Stimulated activated CD8-positive, alpha-beta memory T cell treated with anti-CD3 and anti-CD28 coated beads, Interleukin-7, amount 100 ng/mL, for 24 hours (primary cell): ENCODE measurements at places on chromosomes 6 and 20.

GRCh38 chr6:11121851-11122250 is 10.3 kb upstream of the ERVFRD-1 start:
- DNase-seq = no peak

DNA sequence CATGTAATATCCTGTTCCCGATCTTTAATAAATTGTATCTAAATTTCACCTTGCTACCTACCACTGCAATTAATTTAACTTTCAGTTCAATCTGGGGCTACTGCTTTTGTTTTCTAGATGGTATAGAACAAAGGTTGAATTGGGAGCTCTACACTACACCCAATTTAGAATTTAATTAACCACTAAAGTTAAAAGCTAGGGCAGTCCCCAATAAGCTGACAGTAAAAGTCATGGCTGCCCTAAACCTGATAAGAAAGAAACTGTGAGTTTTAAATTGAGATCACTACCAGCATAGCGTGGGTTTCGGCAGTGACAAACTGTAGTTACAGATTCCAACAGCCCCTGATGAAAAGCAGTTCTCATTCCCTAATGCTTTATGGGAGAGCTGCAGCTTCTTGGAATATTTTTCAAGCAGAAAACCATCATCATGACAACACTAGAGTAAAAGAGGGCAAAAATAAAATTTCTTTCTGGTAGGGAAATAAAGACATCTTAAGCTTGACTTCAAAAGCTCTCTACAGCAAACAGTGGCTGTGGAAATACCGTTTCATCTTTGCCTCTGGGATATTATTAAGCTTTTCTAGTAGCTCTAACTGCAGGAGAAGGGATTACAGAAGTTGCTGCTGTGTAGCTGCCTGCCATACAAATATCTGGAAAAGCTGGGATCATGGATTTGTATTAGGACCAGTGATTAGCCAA is 1372.1 kb downstream of the EPHA7 start:
- no peak for DNase-seq

DNA sequence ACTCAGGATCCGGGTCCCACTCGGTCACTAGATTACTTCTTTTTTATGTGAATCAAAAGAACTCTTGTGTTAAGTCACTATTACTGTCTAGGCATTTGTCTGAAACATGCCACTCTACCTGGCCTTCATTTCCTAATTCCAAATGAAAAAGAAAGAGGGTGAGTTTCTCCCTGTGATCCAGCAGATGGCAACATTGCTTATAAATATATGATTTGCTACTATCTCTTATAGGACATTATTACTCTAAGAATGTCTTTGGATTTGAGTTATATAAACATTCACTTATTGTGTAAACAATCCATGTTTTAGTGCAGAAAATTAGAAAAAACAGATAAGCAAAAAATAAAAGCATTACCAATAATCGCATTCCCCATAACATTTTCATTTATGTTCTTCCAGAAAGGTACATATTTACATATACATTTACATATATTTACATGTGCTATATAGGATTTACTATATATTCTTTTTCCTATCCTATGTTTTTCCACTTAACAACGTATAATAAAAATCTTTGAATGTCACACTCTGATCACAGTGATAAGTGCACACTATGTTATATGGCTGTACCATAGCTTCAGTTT is 66.9 kb downstream of the FAXC start:
- no peak for DNase-seq

DNA sequence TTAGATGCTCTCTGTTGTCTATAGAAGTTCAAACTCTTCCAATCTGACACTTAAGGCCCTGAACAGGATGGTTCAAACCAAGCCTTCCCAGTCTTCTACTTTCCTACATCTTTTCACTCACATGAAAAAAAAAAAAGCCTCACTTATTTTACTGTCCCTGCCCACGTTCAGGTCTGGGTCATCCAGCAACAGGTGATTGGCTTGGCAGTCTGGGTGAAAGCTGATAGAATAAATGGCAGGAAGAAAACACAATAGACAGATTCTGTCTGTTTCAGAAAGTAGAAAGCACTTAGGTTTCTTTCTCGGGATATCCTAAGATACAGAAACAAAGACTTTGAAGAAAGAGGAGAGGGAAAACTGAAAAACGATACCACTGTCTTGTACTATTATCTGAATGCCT is 61.8 kb upstream of the HSF2 start:
- DNase-seq = no peak

DNA sequence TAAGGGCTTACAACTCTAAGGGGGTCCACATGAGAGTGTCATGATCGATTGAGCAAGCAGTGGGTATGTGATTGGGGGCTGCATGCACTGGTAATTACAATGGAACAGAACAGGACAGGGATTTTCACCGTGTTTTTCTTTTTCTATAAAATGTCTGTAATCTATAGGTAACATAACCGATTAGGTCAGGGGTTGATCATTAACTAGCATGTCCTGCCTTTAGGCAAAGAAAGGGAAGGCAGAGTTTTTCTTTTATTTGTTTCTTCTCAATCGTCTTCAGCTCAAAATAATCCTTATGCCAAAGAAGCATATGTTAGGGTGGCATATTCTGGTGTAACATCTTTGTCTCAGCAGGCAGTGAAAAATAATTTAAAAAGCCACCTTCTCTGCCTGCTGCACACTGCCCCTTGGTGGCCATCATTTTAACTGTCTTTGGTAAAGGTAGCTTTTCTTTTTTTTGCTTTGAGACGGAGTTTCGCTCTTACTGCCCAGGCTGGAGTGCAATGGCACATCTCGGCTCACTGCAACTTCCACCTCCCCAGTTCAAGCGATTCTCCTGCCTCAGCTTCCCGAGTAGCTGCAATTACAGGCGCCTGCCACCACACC is 9.7 kb upstream of the CEP43 start:
- DNase-seq = no peak

DNA sequence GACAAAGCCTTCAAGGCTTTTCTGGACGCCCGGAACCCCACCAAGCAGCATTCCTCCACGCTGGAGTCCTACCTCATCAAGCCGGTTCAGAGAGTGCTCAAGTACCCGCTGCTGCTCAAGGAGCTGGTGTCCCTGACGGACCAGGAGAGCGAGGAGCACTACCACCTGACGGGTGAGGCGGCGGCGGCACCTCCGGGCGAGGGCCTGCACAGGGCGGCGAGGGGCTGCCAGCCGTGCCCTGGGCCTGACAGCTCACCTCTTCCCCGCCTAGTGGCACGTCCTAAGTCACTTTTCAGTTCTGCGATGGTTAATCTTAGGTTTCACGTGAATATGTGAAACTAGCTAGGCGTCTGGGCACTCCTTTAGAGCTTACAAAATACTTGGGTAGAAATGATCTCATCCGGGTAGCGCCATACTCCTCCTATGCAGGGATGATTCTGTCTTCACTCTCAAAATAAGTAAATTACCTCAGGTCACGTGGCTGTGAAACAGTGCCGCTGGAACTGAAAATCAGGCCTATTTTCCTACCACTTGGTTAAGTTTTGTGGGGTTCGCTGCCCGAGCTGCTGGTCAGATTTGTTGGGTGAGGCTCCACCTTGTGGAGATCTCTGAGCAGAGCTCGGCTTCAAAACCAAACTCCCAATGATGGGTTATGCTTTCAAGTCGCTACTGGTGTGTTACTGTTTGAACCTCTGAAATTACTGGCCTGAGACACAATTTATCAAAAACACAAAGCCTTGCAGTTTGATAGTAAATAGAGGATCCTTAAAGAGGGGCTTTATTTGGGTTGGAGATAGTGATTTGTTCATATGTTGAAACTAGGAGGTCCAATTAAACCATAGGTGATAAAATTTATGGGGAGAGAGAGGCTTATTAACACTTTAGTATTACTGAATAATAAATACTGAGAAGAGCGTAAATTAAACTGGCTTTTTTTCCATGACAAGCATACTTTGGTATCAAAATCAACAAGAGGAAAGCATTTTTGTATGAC is 15.5 kb upstream of the CLDN20 start:
- DNase-seq = no peak

DNA sequence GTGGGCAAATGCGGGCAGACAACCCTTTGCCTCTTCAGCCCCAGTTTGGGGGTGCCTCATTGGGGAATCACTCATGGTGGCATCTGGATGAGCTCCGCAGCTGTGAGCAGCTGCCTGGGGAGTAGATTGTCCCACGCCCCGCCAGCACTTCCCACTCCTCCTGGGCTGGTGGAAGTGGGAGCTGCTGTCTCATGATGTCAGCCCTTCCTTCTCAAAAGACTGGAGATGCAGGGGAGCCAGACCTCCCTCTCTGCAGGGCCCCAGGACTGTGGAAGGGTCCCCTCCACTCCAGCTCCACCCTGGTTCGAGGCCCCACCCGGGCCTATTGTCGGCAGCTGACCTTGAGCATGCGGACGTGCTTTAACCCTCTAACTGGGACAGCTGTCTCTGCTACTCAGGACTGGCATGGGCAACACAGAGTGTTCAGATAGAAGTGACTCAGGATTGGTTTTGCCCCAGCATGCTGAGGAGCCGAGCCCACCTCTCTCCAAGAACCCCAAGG is 2.0 kb downstream of the UNC93A start:
- no peak for DNase-seq

DNA sequence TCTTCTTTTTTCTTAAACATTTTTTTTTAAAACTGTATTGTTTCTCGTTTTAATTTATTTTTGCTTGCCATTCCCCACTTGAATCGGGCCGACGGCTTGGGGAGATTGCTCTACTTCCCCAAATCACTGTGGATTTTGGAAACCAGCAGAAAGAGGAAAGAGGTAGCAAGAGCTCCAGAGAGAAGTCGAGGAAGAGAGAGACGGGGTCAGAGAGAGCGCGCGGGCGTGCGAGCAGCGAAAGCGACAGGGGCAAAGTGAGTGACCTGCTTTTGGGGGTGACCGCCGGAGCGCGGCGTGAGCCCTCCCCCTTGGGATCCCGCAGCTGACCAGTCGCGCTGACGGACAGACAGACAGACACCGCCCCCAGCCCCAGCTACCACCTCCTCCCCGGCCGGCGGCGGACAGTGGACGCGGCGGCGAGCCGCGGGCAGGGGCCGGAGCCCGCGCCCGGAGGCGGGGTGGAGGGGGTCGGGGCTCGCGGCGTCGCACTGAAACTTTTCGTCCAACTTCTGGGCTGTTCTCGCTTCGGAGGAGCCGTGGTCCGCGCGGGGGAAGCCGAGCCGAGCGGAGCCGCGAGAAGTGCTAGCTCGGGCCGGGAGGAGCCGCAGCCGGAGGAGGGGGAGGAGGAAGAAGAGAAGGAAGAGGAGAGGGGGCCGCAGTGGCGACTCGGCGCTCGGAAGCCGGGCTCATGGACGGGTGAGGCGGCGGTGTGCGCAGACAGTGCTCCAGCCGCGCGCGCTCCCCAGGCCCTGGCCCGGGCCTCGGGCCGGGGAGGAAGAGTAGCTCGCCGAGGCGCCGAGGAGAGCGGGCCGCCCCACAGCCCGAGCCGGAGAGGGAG is 580 bp downstream of the VEGFA start:
- DNase-seq = no peak

- DNase-seq = no peak
Measured at GRCh38 chr6:45610832-45611231, 233.1 kb upstream of the SUPT3H start.

GRCh38 chr6:46098678-46099077 is 31.1 kb upstream of the ENPP4 start:
- DNase-seq = no peak

GRCh38 chr6:109055771-109056235 is 38.8 kb downstream of the SESN1 start:
- no peak for DNase-seq

GRCh38 chr20:5511930-5512329 is 195.2 kb upstream of the PROKR2 start:
- no peak for DNase-seq

DNA sequence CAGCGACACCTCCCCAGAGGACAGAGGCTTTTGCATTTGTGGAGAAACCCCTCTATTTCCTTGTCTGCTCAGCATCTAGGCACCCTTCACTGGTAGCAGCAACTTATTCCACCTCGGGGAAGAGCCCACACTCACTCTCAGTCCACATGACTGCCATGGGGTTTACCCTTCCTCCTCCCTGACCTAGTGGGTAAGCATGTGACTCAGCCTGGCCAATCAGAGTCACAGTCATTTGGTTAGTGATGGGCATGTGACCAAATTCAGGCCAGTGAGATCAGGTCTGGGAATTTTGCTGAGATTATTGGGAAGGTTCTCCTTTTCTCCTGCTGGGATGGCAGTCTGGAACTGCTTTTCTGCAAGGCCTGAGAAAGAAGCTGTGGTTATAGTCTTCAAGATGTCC is 145.7 kb upstream of the PHACTR3 start:
- DNase-seq = no peak

GRCh38 chr20:44489223-44489622 is 13.5 kb downstream of the TTPAL start:
- DNase-seq = no peak

DNA sequence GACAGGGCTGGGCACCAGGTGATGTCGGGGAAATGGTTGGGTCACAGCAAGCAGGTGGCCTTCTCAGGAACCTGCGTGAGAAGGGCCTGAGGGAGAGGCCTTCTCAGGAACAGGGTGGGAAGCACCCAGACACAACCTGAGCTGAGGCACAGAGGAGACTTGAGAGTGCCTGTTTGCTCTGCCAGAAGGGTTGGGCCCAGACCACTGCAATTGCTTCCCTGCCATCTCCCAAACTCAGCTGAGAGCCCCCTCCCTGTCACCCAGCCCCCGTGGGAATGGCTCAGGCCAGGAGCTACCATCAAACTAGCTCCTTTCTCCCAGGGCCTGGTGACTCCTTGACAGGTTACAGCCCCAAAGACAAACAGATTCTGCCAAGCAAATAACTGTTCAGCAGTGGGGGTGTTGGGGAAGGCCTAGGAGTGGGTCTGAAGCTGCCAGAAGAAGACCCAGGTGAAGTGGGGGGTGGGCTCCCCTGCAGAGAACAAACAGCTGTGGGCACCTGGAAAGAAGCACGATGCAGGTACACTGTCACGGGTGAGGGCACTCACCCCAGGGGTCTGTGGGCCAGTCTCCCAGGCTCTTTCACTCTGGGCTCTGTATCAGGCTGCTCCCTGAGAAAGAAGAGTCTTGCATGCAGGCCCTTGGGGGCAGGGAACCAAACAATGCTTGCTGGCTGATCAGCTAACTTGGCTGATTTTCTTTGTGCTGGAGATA is 30.4 kb upstream of the SPDEF start:
- no peak for DNase-seq

GRCh38 chr20:63639093-63639975 is 12.4 kb upstream of the GMEB2 start:
- DNase-seq = no peak

DNA sequence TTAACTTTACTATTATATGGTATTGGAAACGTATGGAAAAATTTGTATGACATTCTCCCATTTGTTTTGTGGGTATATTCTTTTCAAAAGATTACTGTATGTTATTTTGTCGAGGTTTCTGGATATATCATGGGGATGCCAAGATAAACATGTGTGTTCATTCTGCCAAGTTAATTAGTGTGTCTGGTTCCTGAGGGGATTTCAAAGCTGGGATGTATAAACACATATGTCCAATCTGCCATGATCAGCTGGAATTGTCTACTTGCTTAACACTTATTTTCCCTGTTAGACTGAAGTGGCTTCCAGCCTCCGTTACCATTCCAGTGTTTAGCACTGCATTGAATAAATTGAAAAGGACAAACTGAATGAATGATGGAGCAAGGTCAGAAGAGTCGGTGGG is 86.2 kb downstream of the DNAH8 start:
- no peak for DNase-seq

GRCh38 chr20:52200870-52201269 is 9.3 kb upstream of the ZFP64 start:
- DNase-seq = no peak
